ENCODE measurements at places on chromosomes 7 and 10.
A peak's percentile ranks its signal among the peaks of the same experiment; 100 is the strongest.

GRCh38 chr10:24891823-24892222 lies 60.6 kb downstream of the PRTFDC1 start:
- DNase-seq = no peak

GRCh38 chr10:123721441-123722049 lies 55.4 kb downstream of the GPR26 start:
- DNase-seq = no peak

DNA sequence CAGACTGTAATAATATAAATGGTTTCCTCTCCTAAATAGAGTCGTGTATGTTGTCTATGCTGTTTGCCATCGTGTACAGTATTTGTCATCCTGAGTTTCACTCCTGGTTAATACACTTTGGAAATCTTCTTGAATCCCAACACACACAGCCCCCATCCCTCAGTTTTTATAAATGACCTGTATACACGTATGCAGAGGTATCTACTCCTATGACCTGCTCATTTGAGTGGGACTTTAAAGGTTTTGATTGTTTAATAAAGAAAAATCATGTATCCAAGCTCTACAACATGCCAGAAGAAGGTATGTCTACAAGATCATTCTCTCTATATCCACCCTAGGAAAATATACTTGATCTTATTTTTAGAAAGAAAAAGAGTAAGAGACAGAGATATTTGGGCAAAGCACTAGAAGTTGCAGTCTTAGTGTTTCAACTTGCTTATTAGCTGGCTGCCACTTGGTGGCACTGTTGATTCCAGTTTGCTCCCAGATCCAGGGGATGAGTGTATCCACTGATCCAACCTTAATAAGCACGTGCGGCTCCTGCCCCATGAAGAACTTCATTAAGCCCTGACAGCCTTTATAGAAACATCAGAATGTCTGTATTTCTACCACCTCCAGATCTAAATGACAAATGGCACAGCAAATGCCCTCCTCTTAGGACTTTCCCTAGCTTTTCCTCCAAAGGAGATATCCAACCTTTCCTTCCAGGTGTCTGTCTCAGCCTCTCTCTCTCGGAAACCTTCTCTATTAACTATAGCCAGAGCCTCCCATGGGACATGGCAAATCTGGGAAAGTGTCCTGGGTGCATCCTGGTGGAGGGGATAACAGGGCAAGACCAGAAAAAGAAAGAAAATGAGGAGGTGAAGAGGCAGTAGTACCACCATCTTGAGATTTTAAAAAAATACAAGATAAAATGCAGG lies 181.6 kb upstream of the NEBL start:
- DNase-seq = peak; percentile 30

- no peak for DNase-seq
Observed at GRCh38 chr10:71202314-71202713, 10.1 kb upstream of the UNC5B start.

DNA sequence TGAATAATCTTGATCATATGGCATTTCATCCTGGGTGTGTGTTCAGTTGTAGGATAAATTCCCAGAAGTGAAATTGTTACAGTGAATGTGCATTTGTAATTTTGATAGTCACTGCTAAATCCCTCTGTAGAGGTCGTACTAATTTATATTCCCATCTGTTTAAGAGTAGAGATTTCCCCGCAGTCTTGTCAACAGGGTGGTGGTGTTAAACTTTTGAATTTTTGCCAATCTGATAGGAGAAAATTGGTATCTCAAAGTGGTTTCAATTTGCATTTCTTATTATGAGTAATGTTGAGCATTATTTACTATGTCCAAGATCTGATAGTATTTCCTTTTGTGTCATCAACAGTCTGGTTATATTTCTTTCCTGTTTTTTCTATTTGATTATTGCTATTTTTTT lies 101.7 kb downstream of the AUTS2 start:
- DNase-seq = no peak

DNA sequence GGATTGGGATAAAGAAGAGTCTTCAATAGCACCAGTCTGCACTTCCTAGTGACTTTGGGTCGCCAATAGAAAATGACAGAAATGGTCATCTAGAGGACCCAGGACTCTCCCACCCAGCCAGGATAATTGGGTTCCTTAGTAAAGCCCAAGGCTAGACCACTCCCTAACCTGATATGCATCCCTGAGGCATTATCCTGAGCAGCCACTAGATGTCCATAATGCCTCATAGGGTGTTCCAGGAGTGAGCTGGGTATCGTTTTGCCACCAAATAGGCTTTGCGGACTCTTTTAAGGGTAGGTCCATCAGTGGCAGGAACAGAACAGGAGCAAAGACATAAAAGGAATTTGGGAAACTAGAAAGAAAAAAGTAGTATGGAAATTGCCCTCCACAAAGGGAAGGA lies 4.5 kb upstream of the LRRC4 start:
- no peak for DNase-seq

- DNase-seq = no peak
Observed at GRCh38 chr7:87878208-87878735, 2.0 kb downstream of the DBF4 start.

DNA sequence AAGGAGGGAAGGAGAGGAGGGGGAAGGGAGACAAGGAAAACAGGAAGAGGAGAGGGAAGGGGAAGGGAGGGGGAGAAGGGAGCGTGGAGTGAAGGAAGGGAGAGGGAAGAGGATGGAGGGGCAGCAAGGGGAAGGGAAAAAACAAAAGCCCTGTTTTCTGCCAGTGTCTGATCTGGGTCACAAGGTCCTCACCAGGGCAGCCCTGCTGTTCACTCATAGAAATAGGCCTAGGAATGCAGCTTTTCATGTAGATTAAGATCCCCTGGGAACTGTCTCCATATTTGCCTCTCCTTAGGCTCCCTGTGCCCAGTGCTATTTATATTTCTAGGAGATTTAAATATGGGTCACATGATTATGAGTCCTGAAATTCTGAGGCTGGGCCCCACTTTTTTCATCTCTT lies 790.7 kb downstream of the TNS3 start:
- DNase-seq = no peak

GRCh38 chr7:152931633-152932032 lies 172.1 kb downstream of the ACTR3B start:
- no peak for DNase-seq

DNA sequence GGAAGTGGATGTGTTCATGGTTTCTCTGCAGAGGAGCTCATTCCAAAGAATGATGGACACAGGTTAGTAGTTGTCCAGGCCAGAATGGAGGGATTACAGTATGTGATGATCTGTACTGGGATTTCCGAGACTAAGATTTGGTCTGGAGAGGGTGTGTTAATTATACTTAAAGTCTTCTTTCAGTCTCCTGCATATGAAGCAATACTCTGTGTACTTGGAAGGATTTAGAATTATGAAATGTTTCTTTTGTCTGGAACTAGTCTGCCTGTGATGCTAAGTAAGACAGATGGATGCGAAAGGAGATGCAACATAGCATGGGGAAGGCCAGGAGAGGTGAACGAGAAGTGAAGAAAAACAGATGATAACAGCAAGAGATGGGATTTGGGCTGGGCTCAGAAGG lies 305.1 kb upstream of the LYZL1 start:
- DNase-seq = no peak

- DNase-seq = no peak
Observed at GRCh38 chr10:5234106-5234860, 37.6 kb downstream of the AKR1C4 start.

- DNase-seq = no peak
Observed at GRCh38 chr10:136465-136762, 1.2 kb downstream of the ZMYND11 start.

DNA sequence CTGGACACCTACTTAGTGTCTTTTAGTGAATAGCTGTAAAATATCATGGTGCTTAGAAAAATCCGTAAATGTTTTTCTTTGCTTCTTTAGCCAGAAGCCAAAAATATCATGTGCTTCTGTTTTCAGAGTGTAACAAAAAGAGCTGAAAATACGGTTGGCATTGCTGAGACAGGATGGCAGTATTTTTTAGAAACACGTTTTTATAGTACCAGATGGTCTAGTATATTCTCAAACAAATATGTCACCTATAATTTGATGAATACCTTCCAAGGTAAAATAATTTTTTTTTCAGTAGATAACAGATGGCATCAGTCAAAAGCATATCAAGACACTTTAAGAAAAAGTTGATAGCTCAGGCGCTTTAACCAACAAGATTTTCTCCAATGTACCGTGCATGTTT lies 326.6 kb downstream of the PHF14 start:
- DNase-seq = no peak

GRCh38 chr7:35596061-35596460 lies 98.9 kb downstream of the HERPUD2 start:
- no peak for DNase-seq

GRCh38 chr7:135859538-135859937 lies 110.9 kb upstream of the FAM180A start:
- DNase-seq = no peak

- no peak for DNase-seq
Observed at GRCh38 chr10:43136432-43136831, 1.8 kb upstream of the CSGALNACT2 start.

GRCh38 chr10:75440271-75440793 lies 8.9 kb downstream of the LRMDA start:
- no peak for DNase-seq

GRCh38 chr10:61316676-61317265 lies 136.4 kb downstream of the TMEM26 start:
- no peak for DNase-seq

GRCh38 chr10:119653209-119653608 lies 2.0 kb downstream of the BAG3 start:
- DNase-seq = no peak

DNA sequence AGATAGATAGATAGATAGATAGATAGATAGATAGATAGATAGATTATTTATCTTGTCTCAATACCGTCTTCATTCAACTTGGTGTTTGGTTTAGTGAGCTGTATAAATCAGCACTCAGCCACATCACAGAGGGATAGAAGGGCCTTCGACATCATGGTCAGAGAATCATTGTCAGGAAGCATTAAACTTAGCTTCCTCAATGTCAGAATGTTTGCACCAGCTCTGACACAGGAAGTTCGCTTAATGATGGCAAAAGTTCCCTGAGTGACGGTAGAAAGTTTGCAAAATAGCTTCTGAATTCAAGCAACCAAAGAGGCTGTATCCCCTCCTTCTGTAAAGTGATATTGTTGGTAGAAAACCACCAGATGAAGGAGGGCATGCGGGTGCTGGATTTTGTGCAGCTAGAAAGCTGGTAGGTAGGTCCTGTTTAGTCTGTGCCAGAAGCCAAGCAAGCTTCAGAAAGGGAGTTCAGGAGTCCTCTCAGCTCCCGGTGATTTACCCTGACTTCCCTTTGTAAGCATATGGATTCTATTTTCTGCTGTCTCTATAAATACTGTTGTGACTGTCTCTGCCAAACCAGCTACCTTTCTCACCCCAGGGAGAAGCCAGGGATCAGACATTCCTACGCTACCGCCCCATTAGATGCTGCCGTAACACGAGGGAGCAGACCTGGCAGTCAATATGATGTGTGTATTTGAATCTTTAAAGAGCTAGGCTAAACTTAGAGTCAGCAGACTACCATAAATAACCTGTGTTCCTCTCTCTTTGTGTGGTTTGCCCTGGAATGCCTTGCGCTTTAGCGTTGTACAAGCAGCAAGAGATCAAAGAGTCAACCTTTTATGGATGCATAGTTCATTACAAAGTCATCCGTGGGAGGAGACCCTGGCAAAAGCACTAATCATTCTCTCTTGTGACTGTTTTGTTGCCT lies 200.5 kb upstream of the KIAA1217 start:
- DNase-seq = no peak

- no peak for DNase-seq
Observed at GRCh38 chr10:3201796-3202195, 29.2 kb upstream of the PITRM1 start.

DNA sequence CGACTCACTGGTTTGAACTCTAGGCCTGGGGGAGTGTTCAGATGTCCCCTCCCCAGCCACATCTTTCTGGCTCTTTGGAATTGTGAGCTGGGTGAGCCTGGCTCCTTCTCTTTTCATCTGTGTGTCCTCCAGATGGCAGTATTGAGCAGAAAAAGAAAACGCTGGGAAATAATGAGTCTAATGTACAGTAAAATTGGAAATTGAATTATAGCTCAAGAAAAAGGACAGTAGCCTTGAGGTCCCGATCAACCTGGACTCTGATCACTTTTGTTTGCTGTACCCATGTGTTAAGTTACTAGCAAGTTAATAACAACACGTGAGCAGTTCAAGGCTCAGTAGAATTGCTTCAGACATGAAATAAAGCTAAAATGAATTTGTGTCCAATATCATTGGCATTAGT lies 77.9 kb downstream of the SNX10 start:
- DNase-seq = no peak

GRCh38 chr10:120415709-120416330 lies 41.2 kb upstream of the PLPP4 start:
- DNase-seq = no peak

- no peak for DNase-seq
Observed at GRCh38 chr7:16811551-16811950, 6.8 kb upstream of the AGR2 start.

DNA sequence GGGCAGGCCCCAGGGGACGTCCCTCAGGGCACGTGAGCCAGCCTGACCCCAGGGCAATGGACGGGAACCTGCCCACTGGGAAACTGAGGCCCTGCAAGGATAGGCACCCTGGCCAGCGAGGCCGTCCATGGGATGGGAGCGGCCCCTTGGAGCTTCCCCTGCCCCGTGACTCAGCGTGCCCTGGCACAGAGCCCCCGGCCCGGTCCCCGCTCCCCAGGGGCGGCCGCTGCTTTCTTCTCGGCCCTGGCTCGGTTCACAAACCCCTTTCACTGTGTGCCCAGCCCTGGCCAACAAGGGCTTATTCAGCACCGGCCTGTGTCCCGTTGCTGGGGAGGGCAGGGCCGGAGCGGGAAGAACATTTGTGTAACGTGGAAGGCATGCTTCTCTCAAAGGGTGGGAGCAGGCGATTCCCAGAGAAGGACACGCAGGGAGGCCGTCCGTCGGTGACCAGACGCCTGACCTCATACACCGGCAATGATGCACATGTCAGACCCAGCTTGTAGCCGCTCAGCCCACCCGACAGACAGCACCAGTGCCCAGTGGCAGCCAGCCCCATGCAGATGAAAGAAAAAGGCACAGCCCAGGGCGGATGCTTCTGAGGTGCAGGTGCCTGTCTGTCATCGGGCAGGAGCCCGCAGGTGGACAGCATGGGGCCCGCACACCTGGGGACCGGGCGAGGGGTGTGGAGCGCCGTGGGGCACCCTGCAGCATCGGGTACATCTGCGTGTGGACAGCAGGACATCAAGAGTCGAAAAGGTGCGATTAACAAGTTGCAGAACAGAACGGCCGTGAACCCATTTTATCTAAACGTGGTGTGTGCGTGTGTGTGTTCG lies 94.5 kb downstream of the PDGFA start:
- DNase-seq = no peak

DNA sequence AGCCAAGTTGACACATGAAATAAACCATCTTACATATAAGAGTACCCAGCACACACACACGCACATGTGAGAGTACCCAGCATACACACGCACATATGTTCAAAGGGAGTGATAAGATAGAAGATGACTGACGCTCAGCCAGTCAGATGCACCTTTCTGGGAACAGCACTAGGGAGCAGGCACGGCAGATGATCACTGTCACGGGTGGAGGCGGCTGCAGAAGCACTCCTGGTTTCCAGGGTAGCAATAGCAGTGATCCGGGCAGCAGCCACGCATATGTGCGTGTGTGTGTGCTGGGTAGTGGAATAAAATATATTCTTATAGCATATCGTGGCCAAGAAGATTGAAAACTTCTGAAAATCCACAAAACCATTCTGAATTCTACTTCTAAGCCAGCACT lies 85.8 kb upstream of the NAMPT start:
- no peak for DNase-seq

- DNase-seq = no peak
Observed at GRCh38 chr7:70361821-70362220, 763.5 kb downstream of the AUTS2 start.

Data from stimulated activated CD4-positive, alpha-beta T cell treated with anti-CD3 and anti-CD28 coated beads, Interleukin-12 subunit alpha, Interleukin-12 subunit beta, amount 100 ng/mL, for 48 hours (primary cell).